Right cardiac atrium (tissue), 5 donors: ENCODE measurements at places on chromosomes 2 and 18. TPM values are rescaled to one million over a fixed set of nuclear protein-coding genes. Genes with fewer than 3 reads are reported as not detected.

The HOXD12 gene
- not detected for total RNA-seq

The ALPP gene
- not detected for total RNA-seq

The GRP gene
- total RNA-seq = not detected

The IL36G gene
- total RNA-seq = not detected

The DSG4 gene
- not detected for total RNA-seq

The POTEE gene
- total RNA-seq = 1.0 TPM

The SCN9A gene
- 1.5 TPM for total RNA-seq

The MROH2A gene
- total RNA-seq = not detected

The SIX2 gene
- total RNA-seq = 0.65 TPM

The EFR3B gene
- total RNA-seq = 6.5 TPM

The SLC23A3 gene
- 0.56 TPM for total RNA-seq

The MREG gene
- total RNA-seq = 0.31 TPM
